ENCODE measurements at places on chromosomes 13 and 19.
A peak's percentile ranks its signal among the peaks of the same experiment; 100 is the strongest.

- DNase-seq = no peak
Observed at GRCh38 chr13:110444226-110444653, 117.3 kb downstream of the RAB20 start.

DNA sequence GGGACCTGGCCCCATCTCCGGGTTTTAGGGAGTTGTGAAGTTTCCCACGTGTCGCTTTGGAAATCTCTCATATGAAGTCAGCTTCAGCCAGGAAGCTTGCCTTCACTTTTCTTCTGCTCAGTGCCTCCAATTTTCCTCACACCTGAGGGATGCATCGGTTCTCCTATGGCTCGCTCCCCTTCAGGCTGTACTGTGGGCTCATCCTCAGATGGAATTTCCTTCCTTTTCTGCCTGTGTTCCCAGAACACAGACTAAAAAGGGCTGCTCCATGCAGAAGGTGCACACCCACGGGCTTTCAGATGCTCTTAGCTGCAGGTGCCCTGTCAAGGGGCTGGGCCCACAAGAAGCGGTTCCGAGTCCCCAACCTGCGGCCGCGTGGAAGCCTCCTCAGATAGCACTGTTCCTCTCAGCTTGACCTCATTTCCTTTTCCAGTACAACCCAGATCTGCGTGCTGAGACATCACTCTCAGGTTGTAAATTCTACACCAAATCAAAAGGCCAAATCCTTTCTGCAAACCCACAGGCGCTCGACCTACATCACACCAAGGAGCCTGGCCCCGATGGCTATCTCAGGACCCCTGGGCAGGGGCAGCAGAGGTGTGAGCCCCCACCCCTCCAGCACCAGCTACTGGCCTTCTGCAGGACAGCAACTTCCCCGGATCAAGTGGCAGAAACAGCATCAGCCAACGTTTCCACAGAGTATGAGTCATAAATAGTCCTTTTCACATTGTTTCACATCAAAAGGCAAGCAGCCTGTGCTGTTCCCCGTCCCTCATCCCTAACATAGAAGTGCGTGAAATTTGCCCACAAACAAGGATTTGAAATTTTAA lies 275.9 kb downstream of the ZNF536 start:
- no peak for DNase-seq

DNA sequence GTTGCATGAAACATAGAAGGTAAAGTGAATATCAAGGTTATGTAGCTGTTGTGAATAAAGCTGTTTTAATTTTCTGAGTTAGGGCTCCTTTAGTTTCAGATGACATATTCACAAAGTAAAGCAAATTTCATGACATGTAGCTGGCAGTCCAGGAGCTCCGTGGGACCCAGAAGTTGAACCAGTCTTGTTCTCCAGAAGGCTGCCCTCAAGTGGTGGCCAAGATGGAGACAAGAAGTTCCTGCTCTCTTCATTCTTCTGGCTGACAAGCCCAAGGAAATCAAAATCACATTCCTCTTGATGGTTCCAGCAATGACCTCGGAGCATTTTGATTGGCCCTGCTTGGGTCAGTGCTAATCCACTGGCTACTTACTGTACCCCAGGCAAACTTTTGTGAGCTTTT lies 128.7 kb downstream of the LIG4 start:
- DNase-seq = no peak

- peak; percentile 73 for DNase-seq
Observed at GRCh38 chr19:7871437-7872305, 2.5 kb downstream of the PRR36 start.

GRCh38 chr19:8580710-8581281 lies 3.6 kb upstream of the MYO1F start:
- peak; percentile 70 for DNase-seq

- DNase-seq = peak; percentile 40
Observed at GRCh38 chr19:13597640-13598039, 91.4 kb upstream of the CACNA1A start.

DNA sequence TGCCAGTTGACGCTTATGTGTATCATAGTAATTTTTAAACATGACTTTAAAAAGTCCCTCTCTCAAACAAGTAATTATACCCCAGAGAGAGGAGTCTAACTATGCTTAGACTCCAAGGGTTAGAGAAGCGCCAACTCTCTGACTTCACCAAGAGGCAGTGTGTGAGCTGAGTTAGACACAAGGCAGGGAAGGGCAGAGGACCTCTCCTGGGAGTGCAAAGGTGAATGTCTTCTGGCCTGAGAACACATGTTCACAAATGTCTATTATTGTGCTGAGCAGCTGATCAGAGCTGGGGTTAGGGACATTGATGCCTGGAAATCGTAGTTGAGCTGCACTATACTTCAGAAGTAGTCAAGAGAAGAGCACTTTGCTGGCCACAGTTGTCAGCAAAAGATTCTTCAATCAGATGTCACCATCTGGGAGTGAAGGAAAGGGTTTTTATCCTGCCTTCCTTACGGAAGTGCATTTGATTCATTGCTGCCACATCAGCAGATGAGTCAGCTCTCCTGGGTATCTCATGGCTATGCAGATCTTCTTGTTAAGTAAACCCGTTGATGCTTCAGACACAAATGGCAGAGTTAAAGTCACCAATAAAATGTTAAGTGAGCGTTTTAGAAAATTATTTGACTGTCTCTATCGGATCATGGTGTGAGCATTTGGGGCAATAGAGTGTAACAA lies 283.2 kb upstream of the ARGLU1 start:
- DNase-seq = no peak

DNA sequence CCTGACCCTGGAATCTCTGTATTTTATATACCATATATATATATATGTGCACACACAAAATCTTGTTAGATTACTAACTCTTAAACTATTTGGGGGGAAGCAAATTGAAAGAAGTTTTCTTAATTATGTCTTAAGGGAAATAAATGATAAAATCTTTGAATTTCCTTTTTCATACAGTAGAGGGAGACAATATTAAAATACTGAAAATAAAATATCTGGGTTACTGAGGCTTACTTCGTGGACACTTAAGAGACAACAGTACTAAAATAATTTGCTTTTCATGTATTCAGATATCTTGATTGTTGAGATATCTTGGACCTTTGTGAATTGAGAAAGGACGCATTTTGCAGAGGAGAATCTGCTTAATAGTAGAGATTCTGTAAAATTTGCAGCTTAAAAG lies 17.0 kb downstream of the SUGT1 start:
- no peak for DNase-seq

GRCh38 chr13:99992949-99993351 lies 11.4 kb downstream of the ZIC2 start:
- DNase-seq = no peak

DNA sequence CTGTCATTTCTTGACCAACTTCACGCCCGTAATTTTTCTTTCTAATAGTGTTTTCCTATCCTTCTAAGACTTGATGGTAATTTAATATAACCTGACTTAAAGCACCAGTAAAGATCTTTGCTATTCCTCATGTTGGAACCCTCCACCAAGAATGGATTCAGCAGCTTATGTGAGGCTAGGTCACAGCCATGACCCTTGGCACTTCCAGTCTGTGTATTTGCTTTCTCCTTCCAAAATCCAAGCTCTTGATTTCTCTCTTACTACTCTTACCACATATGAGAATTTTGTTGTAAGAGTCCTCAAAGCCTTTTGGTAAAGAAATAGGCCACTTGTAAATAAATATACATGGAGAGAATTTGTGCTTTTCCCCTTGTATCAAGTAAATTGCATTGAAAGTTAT lies 61.4 kb downstream of the DHRS12 start:
- no peak for DNase-seq

GRCh38 chr13:19589312-19589711 lies 28.0 kb upstream of the TPTE2 start:
- DNase-seq = no peak

GRCh38 chr19:45847663-45848062 lies 15.3 kb downstream of the SYMPK start:
- DNase-seq = no peak

- no peak for DNase-seq
Observed at GRCh38 chr19:19686580-19686979, 17.9 kb downstream of the ZNF101 start.

GRCh38 chr19:51131780-51132680 lies 7.3 kb downstream of the SIGLEC9 start:
- peak; percentile 59 for DNase-seq

DNA sequence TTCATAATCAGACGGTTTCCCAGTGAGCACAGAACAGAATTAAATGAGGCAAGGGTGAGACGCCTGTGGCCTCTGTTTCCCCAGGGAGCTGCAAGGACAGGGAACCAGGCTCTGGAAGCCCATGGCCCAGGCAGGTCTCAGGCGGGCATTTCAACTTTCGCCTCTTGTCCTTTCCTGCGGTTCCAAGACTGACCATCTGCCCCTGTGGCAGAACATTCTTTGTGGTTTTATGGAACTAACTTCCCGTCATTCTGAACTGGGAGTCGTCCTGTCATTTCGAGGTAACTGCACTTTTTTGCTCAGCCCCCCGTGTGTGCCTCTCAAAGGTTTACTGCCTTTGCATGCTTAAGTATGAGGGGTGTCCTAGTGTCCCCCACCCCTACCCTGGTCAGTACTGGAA lies 70.9 kb downstream of the KL start:
- no peak for DNase-seq

DNA sequence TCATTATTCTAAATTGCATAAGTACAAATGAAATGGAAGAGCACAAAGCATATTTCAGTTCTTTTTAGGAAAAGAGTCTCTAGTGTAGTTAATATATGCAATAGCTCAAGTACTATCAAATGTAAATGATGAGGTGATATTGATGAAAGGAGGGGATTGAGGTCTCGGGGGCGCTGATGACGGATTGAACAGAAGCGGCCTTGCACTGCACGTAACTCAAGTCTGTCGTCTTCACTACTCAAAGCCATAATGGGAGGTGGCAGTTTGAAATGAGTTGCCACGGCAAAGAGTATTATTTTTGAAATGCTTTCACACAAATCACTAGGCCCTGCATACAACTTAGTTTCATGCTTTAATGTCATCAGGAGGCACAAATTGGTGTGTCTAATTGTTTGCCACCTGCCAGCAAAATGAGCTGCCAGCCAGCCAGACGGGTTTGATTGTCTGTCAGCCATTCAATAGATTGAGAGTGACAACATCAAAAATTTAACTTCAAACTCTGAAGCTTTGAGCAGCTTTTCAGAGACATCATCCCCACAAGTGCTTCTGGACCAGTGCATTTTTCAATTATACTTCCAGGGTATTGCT lies 256.6 kb downstream of the NBEA start:
- no peak for DNase-seq

GRCh38 chr13:30016398-30016797 lies 166.0 kb upstream of the UBL3 start:
- DNase-seq = no peak

- no peak for DNase-seq
Observed at GRCh38 chr19:39768786-39769185, 9.9 kb upstream of the LEUTX start.

GRCh38 chr19:34851277-34851804 lies 75.4 kb upstream of the ZNF30 start:
- no peak for DNase-seq

GRCh38 chr13:27449936-27450828 lies at the start of gene MTIF3:
TSS of gene MTIF3 (minus strand) at chr13:27450564. CDS start at chr13:27440448, 10,116 bp downstream.
- DNase-seq = peak; percentile 95

GRCh38 chr19:44806291-44806690 lies 2.6 kb upstream of the BCAM start:
- no peak for DNase-seq

GRCh38 chr13:70568571-70568970 lies 460.3 kb upstream of the KLHL1 start:
- DNase-seq = no peak

DNA sequence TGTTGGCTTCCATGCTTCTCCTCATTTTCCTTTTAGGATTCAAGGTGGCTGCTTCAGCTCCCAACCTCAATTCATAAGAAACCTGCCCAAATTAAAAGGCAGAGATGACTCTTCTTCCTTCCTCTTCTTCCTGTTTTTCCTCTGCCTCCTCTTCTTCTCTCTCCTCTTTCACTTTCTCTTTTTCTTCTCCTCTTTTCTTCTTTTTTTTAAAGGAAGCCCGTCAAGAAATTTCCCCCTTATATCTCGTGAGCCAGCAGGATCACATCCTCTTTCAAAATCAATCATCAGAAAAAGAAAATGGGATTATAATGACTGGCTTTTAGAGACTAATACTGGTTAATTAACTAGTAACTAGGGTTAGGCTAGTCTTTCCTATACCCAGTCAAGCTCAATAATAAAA lies 220.3 kb downstream of the NBEA start:
- no peak for DNase-seq

DNA sequence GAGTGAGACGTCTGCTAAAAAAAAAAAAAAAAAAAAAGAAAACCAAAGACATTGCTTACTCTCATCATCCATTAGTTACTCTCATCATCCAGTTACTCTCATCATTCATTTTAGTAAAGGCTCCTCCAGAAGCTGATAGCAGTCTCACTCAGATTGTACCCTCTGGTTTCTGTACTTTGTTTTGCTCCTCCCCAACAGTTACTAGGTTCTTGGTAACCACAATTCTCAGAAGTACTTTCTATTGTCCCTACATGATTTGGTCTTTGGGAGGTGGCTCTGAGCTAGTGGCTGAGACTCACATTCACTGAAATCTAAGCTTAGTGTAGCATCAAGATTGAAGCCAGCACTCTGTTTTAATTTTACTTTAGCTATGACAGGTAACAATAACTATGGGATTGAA lies 14.3 kb downstream of the ERICH4 start:
- no peak for DNase-seq

- no peak for DNase-seq
Observed at GRCh38 chr13:79871594-79871993, 390.6 kb downstream of the NDFIP2 start.

GRCh38 chr13:50713523-50714248 lies 129.8 kb downstream of the DLEU7 start:
- no peak for DNase-seq

DNA sequence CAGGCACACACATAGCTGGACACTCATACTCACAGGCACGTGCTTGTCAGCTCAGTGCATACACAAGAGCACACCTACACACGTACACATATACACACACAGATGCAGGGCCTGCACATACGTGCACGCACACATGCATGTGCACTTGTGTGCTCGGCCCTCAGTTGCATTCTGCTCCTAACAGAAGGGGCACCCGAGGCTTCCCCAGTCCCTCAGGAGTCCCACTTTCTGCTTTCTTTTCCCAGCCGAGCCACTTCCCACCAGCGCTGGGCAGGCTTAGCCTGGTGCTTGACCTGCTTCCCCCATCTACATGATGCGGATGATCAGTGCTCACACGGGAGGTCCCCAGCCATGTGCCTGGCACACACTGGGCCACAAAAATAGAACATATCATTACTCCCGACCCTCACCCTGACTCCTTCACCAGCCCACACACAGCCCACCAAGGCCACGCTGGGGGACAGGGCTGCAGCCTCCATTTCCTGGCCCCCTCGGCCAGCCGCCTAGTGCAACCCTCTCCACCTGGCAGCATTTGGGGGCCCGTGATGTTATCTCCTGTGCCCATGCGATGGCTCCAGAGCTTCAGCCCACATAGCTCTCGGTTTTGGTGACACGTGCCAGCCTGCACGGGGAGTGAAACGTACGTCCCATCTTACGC lies 125.2 kb upstream of the SPACA7 start:
- DNase-seq = no peak

- no peak for DNase-seq
Observed at GRCh38 chr13:101572456-101572855, 120.0 kb downstream of the ITGBL1 start.

- no peak for DNase-seq
Observed at GRCh38 chr13:113157929-113158747, at the start of gene PROZ. TSS of gene PROZ (plus strand) at chr13:113158648. CDS start at chr13:113158661, 13 bp downstream.

Data from dorsolateral prefrontal cortex (tissue), 122 donors.